OCI-M1 (cell line): ENCODE measurements at places on chromosomes 12 and 14.

DNA sequence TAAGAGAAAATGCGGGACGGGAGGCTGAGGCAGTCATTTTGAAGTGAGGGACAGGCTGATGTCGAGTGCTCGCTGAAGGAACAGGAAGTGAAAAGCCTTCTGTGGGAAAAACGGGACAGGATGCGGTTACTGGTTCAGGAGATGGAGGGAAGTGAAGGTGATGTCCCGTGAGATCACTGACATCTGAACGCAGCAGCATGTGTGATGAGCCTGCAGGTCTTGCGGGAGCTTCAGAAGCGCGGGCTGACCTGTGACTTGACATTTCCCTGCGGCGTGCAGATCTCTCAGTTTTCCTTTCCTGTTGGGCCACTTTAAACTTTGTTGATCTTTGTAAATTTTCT lies 77.8 kb downstream of the DDX51 start:
- DNase-seq, result no peak

- DNase-seq, result no peak
These were observed 3.0 kb downstream of the NPFF start for GRCh38 chr12:53504004-53504920.

DNA sequence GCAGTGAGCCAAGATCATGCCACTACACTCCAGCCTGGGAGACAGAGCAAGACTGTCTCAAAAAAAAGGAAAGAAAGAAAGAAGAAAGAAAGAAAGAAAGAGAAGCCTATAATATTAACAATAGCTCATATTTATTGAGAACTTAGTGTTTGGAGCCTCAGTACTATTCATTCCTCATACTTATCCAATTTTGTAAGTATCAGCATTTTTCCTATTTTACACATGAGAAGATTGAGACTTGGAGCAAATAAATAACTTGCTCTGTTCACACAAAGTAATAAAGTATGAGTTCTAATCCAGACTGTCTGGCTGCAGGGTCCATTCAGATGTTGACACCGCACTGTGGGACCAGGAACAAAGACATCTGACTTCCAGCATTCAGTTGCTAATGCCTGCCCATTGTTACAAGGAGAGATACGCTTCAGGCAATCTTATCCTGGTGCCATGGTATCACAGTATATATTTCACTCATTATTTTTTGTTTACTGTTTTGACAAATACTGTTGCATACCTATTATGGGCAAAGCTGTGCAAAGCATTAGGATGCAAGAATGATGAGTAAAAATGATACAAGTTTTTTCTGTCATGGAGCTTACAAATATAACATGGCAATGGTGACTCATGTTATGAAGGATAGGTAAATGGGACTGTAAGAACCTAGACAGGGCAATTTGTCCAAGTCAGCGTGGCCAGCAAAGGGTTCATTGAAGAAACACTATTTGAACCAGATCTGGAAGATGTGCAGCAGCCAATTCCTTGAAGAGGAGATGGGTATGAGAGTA lies 21.4 kb upstream of the TMTC2 start:
- DNase-seq, result no peak

GRCh38 chr14:89349171-89350008 lies 67.6 kb downstream of the FOXN3 start:
- DNase-seq, result no peak

DNA sequence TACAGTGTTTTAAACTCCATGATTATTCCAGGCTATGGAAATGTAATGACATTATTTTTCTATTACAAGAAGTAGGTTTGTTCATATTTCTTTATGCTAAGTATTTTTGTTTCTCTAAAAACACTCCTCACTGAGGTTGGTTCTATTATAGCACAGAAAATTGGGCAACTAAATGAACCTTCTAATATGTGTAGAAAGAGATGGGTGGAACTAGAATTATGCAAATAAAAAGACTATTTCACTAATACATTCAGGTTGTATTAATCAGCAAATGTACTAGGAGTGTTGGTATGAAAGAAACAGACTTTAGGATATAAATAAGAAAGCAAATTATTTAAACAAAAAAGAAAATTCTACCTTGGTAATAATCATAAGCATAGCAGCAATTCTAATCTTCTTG lies 4.9 kb downstream of the OR6C2 start:
- no peak for DNase-seq

GRCh38 chr14:95480109-95480886 lies 36.2 kb downstream of the SYNE3 start:
- DNase-seq, result no peak

GRCh38 chr12:45785315-45785714 lies 55.8 kb downstream of the ARID2 start:
- no peak for DNase-seq

DNA sequence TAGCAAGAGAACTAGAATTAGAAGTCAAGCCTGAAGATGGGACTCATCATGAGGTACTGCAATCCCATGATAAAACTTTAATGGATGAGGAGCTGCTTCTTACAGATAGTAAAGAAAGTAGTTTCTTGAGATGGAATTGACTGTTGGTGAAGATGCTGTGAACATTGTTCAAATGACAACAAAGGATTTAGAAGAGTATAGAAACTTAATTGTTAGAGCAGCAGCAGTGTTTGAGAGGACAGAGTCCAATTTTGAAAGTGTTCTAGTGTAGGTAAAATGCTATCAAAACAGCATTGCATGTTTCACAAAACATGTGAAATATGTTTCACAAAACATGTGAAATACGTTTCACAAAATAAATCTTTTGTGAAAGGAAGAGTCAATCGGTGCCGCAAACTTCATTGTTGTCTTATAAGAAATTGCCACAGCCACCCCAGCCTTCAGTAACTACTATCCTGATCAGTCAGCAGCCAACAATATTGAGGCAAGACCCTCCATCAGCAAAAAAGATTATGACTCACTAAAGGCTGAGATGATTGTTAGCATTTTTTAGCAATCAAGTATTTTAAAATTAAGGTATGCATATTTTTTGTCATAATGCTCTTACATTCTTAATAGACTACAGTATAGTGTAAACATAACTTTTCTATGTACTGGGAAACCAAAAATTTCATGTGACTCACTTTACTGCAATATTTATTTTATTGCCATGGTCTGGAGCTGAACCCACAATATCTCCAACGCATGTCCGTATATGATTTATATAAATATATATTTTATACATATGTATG lies 173.4 kb upstream of the BMP4 start:
- no peak for DNase-seq

DNA sequence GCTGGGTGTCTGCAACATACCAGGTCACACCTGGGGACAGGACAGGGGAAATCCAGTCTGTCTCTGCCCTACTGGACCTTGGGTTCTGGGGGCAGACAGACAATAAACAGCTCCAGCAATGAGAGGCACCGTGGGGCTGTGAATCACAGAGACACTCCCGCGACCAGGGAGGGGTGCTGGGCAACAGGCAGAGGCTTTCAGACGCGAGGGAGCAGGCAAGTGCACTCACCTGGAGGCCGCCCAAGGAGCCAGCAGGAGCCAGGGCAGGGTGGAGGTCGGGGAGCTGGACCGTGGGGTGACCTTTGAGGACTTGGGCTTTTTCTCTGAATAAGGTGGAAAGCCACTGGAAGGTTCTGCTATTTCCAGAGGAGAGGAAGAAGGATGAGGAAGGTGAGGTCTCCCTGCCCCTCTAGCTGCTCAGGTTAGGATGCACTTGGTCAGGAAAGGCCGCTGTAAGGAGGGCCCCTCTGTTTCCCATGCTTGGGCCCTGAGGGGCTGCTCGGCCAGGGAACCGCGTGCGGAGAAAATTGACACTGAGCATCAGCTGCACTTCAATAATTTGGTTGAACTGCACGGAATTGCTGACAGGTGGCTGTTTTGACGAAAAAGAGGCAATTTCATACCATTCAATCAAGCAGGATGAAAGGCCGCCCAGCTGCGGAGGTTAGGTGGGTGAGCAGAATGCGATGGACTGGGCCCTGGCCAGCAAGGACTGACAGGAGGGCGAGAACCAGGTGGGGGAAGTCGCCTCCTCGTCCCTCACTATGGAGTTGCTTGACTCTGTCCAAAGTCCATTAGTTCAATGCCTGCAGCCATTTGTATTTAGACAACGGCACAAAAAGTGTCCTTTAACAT lies 42.2 kb downstream of the JAG2 start:
- DNase-seq, result no peak

DNA sequence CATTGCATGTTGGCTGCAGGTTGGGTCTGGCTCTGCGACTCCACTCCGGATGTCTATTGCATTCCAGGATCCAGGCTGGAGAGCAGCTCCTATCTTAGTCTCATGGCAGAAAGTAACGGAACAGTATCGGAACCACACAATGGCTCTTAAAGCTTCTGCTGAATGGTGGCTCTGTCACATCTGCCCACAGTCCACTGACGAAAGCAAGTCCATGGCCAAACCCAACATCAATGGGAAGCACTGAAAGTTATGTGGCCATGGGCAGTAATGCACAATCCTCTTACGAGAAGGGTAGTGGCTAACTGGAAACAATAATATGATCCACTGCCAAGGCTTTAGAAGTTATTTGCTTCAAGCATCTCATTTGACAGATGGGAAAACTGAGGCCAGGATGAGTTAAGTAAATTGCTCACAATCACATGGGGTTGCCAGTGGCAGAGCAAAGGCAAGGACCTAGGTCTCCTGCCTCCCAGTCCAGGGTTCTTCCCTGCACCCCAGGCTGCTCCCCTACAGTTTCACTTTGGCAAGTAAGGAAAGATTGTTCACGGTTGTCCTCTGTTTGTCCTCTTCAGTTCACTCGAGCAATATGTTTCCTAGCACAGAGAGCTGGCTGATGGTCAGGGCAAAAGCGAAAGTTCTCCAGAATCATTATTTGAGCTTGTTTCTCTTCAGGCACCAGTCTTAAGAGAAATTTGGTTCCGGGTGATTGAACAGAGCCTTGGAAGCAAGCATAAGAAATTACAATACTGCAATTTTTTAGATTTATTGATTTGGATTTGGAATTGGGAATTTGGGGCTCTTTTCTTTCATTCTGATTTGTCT lies 54.2 kb downstream of the CKAP4 start:
- DNase-seq, result no peak

GRCh38 chr14:56554301-56554700 lies 25.3 kb upstream of the TMEM260 start:
- DNase-seq, result no peak

DNA sequence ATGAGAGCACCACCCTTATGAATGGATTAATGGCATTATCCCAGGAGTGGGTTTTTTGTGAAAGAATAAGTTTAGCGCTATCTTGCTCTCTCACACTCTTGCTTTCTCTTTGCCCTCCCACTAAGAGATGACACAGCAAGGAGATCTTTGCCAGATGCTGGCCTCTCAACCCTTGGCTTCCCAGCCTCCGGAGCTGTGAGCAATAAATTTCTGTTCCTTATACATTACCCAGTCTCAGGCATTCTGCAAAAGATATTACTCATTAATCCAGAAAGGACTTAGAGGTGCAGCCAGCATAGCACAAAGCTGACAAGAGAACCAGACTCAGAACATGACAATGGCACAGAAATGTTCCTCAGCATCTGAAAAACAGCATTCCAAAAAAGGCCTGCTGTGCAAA lies 190.6 kb downstream of the ITPR2 start:
- no peak for DNase-seq

- no peak for DNase-seq
These were observed 461.0 kb downstream of the GXYLT1 start for GRCh38 chr12:41683513-41684240.

DNA sequence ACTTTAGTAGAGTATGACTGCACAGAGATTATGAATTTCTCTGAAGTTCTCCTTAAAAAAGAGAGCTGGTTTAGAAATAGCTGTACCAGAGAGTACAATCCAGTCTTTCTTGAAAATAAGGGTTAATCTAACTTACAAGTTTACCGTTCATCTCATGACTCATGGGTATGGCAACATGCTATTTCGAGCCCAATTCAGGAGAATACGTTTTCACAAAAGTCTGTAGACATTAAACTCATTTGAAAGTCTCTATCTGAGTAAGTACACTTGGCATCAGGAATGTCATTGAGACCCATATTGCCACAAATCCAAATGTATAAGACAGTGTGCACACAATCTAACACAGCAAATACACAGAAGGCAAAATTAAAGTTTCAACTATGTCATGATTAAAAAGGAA lies 160.5 kb downstream of the PIK3C2G start:
- peak; percentile 24 for DNase-seq

DNA sequence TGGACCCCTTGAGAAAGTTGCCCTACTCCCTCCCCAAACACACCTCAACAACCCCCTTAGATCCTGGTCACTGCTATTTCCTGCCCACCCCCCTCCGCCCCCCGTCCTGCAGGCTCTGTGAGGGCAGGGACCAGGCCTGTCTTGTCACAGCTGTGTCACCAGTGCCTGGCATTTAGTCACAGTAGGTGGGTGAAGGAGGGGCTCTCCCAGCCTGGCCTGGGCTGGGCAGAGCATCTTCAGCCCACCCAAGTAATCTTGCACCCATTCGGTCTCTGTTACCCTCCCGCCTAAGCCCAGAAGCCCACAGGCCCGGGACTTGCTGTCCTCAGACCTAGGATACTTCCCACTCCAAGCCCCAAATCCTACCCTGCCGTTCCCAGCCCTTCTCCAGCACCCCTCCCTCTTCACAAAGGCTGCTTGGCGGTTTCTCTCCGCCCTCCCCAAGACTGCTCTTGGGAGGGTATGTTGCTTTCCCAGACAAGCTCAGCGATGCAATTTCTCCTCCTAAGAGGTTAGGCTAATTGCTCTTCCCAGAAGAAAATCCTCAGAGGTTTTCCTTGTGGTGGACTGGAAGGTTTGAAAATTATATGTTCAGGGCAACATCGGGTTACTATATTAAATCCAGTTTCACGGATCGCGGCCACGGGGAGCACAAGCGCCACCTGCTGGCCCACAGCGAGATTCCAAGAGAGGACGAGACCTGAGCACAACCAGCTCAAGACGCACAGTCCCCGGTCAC lies 50.8 kb upstream of the ZFP36L1 start:
- peak; percentile 74 for DNase-seq
